ENCODE measurements at places on chromosomes 5 and 9. TPM values are rescaled to one million over a fixed set of nuclear protein-coding genes. Genes with fewer than 3 reads are reported as not detected.

DNA sequence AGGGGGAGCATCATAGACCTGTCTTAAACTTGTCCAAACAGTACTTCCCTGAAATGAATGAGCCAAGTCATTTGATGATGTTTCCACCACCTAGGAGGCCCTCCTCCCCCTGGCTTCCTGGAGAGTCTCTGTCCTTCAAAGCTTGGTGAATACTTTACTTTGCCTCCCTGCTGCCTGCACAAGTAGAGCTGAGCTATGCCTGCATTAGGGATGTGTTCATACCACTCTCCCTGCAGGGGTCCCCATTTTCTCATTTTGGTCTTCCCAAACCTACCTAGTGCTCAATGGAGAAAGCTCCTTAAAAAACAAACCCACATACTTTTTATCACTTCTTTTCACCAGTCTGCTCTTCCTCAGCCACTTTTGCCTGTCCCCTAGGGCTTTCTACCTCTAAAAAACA, 7.7 kb downstream of the CCNI2 start:
- no peak for DNase-seq

SEMA6A gene
- 8.3 TPM for total RNA-seq

GRCh38 chr5:41858890-41859289, 11.3 kb downstream of the OXCT1 start:
- DNase-seq = no peak

DNA sequence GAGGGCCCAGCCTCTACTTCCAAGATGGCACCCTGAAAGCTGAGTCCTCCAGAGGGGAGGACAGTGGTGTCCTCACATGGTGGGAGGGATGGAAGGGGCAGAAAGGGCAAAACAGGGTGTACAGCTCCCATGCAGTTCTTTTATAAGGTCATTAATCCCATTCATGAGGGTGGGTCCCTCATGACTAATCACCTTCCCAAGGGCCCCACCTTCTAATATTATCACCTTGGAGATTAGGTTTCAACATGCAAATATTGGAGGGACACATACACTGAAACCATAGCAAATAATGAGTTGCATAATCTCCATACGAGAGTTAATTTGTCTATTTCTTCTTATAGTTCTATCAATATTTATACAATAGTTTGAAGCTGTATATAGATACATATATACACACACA, 5.8 kb upstream of the ZBTB43 start:
- no peak for DNase-seq

- no peak for DNase-seq
Observed at GRCh38 chr5:97550164-97550563, 367.1 kb upstream of the RIOK2 start.

Data from epithelial cell of proximal tubule (primary cell).